ENCODE measurements at places on chromosomes 3 and 15. TPM values are rescaled to one million over a fixed set of nuclear protein-coding genes. Genes with fewer than 3 reads are reported as not detected.

Gene GAP43
- not detected for total RNA-seq

Gene GPR62
- total RNA-seq: not detected

Gene SLC15A2
- total RNA-seq: 0.36 TPM

Gene SNX1
- 81.6 TPM for total RNA-seq

Gene SERPINI2
- total RNA-seq: not detected

Gene SLC51A
- total RNA-seq: not detected

Gene CIP2A
- 19.4 TPM for total RNA-seq

Gene IL5RA
- not detected for total RNA-seq

Gene DOCK3
- 0.43 TPM for total RNA-seq

Gene EIF2B5
- total RNA-seq: 30.9 TPM

Gene SMCO1
- not detected for total RNA-seq

Gene WNT5A
- 0.64 TPM for total RNA-seq

Gene UBAP1L
- 0.91 TPM for total RNA-seq

Gene RAB6B
- total RNA-seq: 2.4 TPM

All from A549 treated with DMSO at 1 μM for 4 hours (cell line).